ENCODE measurements at places on chromosomes 11 and 22.

- no peak for DNase-seq
Measured at GRCh38 chr11:47204637-47204989, 10.2 kb upstream of the DDB2 start.

- no peak for DNase-seq
Measured at GRCh38 chr11:121553389-121553788, 100.6 kb upstream of the SORL1-AS1 start.

GRCh38 chr22:20776624-20777405, 2.9 kb downstream of the SERPIND1 start:
- DNase-seq: no peak

GRCh38 chr11:134244593-134244992, 8.6 kb downstream of the THYN1 start:
- DNase-seq: no peak

DNA sequence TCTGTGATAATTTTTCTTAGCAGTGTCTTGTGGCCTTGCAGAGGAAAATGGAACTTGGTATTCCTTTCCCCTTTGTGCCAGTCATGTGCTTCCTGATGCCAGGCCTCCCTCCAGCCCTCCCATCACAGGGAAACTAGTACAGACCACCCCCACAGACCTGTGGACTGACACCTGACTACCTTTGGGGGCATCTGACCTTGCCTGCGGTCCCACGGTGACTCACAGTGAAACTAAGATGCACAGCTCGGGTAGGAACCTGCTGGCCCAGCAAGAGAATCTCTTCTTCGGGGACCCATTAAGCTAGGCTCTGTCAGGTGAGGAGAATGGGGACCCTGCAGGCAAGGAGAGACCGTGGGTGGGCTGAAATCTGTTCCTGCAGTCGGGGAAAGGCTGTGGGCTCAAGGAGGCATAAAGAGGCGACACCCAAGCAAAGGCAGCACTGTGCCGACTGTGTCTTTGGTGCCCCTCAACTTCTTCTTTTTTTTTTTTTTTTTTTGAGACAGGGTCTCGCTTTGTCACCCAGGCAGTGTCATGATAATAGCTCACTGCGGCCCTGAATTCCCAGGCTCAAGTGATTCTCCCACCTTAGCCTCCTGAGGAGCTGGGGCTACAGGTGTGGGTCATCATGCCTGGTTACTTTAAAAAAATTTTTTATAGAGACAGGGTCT, 20.8 kb upstream of the PEX26 start:
- DNase-seq: no peak
